ENCODE measurements at places on chromosomes 7 and 10. TPM values are rescaled to one million over a fixed set of nuclear protein-coding genes. Genes with fewer than 3 reads are reported as not detected.

Gene SPDYE18
- total RNA-seq: not detected

Gene IFIT2
- 9.0 TPM for total RNA-seq

Gene NKX2-3
- not detected for total RNA-seq

Gene NPSR1
- not detected for total RNA-seq
